ENCODE measurements at places on chromosomes 6 and 20. TPM values are rescaled to one million over a fixed set of nuclear protein-coding genes. Genes with fewer than 3 reads are reported as not detected.

GRCh38 chr6:46465294-46466165, 25.7 kb downstream of the RCAN2 start:
- peak; percentile 7 for DNase-seq

- peak; percentile 99 for DNase-seq
Measured at GRCh38 chr6:81895511-81896185, 143.2 kb upstream of the TENT5A start.

GRCh38 chr6:41561416-41561815, 15.2 kb downstream of the FOXP4 start:
- no peak for DNase-seq

- peak; percentile 66 for DNase-seq
Measured at GRCh38 chr20:46683939-46684750, 5.1 kb downstream of the TP53RK start.

DNA sequence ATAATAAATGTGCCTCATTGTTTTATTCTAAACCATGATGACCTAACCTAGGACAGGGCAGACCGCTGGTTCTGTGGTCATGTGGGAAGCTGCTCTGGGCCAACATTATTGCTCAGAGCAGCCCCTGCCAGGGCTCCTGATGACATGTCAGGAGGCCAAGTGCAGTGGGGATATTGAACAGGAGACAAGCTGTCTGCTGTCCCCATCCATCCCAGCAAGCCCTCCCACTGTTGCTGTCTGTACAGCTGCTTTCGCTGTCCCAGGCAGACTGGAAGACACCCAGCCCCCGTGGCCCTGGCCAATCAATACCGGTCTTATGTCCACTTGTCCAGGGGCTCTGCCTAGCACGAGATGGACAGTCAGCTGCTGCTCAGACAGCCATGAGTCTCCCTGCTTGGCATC, 43.2 kb upstream of the FNDC1 start:
- DNase-seq, result no peak

- DNase-seq, result peak; percentile 61
Measured at GRCh38 chr6:111781041-111781708, 92.1 kb downstream of the FYN start.

DNA sequence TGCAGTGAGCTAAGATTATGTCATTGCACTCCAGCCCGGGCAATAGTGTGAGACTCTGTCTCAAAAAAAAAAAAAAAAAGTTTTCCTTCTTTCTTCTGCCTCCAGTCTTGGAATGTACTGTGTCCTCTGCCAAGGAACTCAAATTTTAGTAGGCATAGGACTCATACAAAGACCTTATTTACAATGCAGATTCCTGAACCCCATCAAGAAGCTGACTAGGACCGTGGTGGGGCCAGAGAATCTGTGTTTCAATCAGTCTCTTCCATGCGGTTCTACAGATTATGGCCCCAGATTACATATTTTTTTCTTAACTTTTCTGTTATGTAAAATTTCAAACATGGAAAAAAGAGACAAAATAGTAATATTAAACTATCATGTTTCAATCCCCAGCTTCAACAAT, 29.8 kb upstream of the PIM1 start:
- DNase-seq, result no peak

GRCh38 chr20:32858701-32859372, at the start of gene EFCAB8:
Gene EFCAB8 (plus strand): TSS chr20:32858923. CDS start chr20:32863793, 4,870 bp downstream.
- DNase-seq, result peak; percentile 5

GRCh38 chr20:57808264-57809070, 98.7 kb upstream of the PMEPA1 start:
- DNase-seq, result no peak

- DNase-seq, result no peak
Measured at GRCh38 chr6:56694002-56694401, 51.3 kb upstream of the DST start.

GRCh38 chr6:136786658-136787057, 5.6 kb downstream of the MAP3K5 start:
- DNase-seq, result no peak

- DNase-seq, result no peak
Measured at GRCh38 chr6:151523034-151523433, 29.2 kb downstream of the CCDC170 start.

GRCh38 chr20:11331096-11331495, 586.6 kb upstream of the BTBD3 start:
- DNase-seq, result no peak

- DNase-seq, result no peak
Measured at GRCh38 chr6:131851049-131851769, 43.4 kb downstream of the ENPP1 start.

DNA sequence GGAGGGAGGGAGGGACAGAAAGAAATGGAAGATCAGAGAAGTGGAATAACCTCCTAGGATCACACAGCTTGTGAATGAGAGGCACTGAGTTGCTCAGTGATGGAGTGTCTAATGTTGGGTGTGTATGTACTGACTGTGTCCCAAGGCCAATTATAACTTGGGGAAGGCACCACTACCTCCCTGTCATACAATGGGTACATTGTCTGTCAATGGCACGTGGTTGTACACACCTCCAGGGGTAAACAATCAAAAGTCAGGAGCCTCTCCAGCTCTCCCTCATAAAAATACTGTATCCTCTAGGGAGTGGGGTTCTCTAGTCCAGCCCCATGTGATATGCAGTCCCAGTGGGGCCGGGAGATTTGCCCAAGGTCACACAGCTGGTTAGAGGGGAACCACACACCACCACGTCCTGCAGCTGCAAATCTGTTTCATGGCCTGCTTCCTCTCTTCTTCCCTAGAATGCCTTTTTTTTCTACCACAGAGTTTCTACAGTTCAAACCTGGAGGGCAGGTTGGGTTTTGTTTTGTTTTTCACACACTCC, 112.5 kb downstream of the SNX5 start:
- peak; percentile 44 for DNase-seq

Gene KCNK15
- 4.1 TPM for total RNA-seq

Gene SLC44A4
- total RNA-seq, result not detected

Gene NOTCH4
- total RNA-seq, result 0.77 TPM

Gene ZNF165
- 0.33 TPM for total RNA-seq

Gene BMP2
- total RNA-seq, result 15.9 TPM

Gene KIF6
- 0.83 TPM for total RNA-seq
